K562 (cell line): ENCODE measurements at places on chromosomes 2 and 18. TPM values are rescaled to one million over a fixed set of nuclear protein-coding genes. Genes with fewer than 3 reads are reported as not detected.

The ABCG8 gene
- total RNA-seq = not detected in 2 replicates

The EPAS1 gene
- total RNA-seq = 9.9 and 11.2 TPM in 2 replicates

The IFIH1 gene
- 0.91 and 1.1 TPM in 2 replicates for total RNA-seq

The LYPD6B gene
- total RNA-seq = not detected in 2 replicates

The PDCD1 gene
- 0.87 and 1.0 TPM in 2 replicates for total RNA-seq
